ENCODE measurements at places on chromosomes 7 and 10. TPM values are rescaled to one million over a fixed set of nuclear protein-coding genes. Genes with fewer than 3 reads are reported as not detected.

KIFBP gene
- total RNA-seq: 65.9 TPM

FAM25G gene
- total RNA-seq: not detected

PRLHR gene
- not detected for total RNA-seq

DNA sequence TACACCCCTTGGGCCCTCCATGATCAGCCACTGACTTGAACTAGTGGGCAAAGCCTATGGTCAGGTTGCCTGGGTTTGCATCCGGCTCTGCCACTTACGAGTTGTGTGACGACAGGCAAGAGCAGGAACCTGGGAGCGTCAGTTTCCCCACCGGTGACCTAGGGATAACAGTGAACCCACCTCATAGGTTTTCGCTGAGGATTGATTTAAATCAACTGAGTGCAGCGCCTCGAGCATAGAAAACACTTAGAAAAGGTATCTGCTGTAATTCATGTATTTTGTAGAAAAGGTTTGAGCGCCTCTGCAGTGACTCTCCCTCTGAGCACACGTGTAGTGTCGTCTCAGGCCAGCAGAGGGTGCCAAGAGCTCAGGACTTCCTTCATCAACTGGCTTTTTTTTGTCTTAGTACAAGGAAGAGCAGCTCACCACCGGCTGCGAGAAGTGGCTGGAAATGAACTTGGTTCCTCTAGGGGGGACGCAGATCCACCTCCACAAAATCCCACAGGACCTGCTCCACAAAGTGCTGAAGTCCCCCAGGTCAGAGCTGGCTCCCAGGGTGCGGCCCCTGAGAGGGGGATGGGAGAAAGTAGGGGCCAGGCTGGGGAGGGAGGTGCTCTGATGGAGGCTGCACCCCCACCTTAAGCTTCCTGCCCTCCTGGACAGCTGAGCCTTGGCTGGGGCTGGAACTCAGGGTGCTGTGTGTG lies 27.7 kb downstream of the BTBD16 start:
- peak; percentile 82 for DNase-seq

- no peak for DNase-seq
Observed at GRCh38 chr7:71521506-71521905, 389.6 kb downstream of the GALNT17 start.

- DNase-seq: peak; percentile 16
Observed at GRCh38 chr7:81244224-81244623, 325.4 kb upstream of the SEMA3C start.

DNA sequence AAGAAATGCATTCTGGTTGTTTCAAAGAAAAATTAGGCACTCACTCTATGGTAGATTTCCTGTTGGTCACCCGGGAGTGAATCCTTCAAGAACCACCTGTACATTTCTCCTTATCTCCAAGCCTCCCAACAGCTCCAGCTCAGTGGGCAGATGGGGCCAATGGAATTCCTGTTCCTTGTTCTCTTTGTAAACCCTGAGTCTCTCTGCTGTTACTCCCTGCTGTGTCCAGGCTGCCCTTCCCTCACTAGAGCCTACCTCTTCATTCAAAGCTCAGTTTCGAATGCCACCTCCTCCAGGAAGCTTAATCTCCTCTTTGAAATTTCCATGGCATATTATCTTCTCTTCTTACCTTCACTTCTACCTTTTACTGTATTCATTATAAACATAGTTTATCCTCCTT lies 3.5 kb upstream of the BMPER start:
- no peak for DNase-seq

DNA sequence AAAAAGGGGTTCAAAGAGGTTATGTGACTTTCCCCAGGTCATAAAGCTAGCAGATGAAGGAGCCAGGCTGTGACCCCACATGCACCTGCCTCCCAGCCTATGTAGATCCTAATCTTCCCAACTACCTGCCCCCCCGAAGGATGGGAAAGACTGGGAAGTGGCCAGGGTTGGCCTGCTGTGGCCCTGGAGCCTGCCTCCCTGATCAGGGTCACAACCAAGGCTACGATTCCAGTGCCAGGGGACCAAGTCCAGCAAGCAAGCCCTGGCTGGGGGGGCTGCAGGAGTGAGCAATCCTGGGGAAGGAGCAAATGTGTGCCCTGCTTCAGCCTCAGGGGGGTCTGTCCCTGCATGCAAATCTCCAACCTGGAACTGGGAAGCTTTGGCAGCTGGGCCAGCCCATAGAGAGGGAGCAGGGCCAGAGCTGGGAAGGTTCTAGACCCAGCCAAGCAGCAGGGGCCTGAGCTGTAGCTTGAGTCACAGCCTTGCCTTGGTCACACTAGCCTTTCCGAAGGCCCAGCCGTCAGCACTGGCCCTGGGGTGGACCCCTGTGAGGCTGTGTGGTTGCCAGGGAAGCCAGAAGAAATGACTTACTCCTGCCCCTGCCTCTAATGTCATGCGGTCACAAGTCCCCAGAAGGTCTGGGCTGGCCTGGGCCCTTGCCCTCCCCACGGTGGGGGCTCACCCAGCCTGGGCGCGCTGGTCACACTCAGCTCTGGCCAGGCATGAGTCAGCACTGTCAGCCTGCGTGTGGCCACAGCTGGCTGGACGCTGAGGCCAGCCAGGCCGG lies 96.4 kb upstream of the ZMIZ1 start:
- DNase-seq: peak; percentile 83

GRCh38 chr10:96276831-96277230 lies 5.5 kb upstream of the BLNK start:
- DNase-seq: peak; percentile 49

- DNase-seq: no peak
Observed at GRCh38 chr10:133139551-133140065, 20.4 kb upstream of the KNDC1 start.

DNA sequence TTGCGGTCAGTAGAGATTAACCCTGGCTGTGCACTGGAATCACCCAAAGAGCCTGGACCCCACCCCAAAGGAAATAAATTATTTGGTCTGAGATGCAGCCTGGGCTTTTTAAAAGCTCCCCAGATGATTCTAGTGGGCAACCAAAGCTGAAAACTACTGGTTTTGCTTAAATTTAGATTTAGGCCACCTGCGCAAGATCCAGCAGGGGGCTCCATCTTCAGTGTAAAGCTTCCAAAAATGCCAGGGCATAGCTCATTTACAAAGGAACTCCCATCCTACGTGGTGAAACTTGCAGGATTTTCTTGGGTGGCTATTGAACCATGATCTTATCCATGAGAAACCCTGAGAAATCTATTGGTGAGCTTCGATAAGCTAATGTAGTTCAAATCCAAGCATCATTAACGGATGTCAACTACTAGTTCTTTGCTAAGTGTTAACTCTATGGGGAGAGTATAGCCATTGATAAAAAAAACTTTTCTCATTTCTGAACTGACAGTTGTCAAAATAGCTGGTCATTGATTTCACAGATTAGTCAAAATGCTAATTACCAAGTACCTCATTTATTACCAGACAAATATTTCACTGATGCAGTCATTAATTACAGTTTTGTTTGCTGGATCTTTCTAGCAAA lies 315.3 kb downstream of the LHFPL3 start:
- peak; percentile 39 for DNase-seq

GRCh38 chr10:49396666-49396999 lies 744 bp upstream of the DRGX start:
- DNase-seq: no peak

Measured in PC-3 (cell line).